ENCODE measurements at places on chromosomes 7 and 10.

- no peak for DNase-seq
Observed at GRCh38 chr7:37952240-37952639, 31.8 kb downstream of the EPDR1 start.

GRCh38 chr10:11180228-11180627, 162.6 kb downstream of the CELF2 start:
- peak; percentile 62 for DNase-seq

GRCh38 chr10:111072232-111072631, 4.6 kb upstream of the ADRA2A start:
- DNase-seq: no peak

GRCh38 chr10:86779220-86780017, 23.0 kb downstream of the BMPR1A start:
- no peak for DNase-seq

- DNase-seq: no peak
Observed at GRCh38 chr10:107614939-107615685, 450.6 kb upstream of the SORCS1 start.

DNA sequence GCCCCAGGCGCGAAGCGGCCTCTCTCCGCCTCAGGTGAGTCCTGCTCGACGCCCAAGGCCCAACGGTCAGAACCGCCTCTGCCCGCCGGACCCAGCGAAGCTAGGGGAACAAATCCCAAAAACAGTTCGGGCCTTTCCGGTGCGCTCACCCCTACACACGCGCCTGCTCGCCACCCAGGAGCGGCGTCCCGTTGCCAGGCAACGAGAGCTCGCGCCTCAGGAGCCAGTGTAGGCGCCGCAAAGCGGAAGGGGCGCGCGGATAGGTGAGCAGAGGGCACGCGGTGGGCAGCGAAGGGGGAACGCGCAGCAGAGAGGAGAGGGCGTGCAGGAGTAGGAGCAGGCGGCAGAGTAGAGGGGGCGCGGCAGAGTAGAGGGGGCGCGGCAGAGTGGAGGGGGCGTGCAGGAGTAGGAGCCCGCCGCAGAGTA, at the start of the genes DYDC1 and DYDC2:
Gene DYDC1, minus strand, starts transcription at position 193 of the 426 bp plus-strand sequence. CDS start 4,154 bp downstream, outside the sequence.
Gene DYDC2, plus strand, starts transcription at position 219 of the 426 bp plus-strand sequence. CDS start 5,663 bp downstream, outside the sequence.
- peak; percentile 8 for DNase-seq

GRCh38 chr10:48336978-48337599, 30.6 kb downstream of the MAPK8 start:
- no peak for DNase-seq

- DNase-seq: no peak
Observed at GRCh38 chr7:22578007-22578733, 78.2 kb upstream of the STEAP1B start.

DNA sequence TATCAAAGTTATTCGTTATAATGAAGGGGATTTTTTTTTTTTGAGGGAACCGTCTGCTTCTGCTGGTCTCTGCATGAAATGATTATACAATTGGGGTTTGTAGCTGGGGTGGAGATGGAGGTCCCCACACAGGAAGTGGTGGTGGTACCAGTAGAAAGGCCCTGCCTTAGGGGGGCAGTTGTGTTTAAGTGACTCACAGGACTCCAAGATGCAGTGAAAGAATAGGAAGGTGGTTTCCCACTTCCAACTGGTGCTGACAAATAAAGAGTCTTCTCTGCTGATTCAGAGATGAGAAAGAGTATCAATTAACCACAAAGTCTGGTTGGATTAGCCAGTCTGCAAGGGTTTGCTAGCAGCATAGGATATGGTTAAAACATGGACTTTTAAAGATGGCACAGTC, 376.0 kb downstream of the SORCS3 start:
- no peak for DNase-seq

- no peak for DNase-seq
Observed at GRCh38 chr7:131664570-131664969, 108.1 kb upstream of the PODXL start.

DNA sequence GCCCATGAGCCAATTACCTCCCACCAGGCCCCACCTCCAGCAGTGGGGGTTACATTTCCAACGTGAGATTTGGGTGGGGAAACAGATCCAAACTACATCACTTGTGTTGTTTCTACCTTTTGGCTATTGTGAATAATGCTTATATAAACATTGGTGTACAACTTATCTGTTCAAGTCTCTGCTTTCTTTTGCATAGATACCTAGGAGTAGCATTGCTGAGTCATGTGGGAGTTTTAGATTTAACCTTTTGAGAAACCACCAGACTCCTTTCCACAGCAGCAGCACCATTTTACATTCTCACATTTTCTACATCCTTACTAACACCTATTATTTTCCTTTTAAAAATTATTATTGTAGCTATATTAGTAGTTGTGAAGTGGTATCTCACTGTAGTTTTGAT, 14.4 kb upstream of the FRA10AC1 start:
- DNase-seq: no peak

- DNase-seq: no peak
Observed at GRCh38 chr7:72161534-72161933, 250.6 kb downstream of the CALN1 start.

DNA sequence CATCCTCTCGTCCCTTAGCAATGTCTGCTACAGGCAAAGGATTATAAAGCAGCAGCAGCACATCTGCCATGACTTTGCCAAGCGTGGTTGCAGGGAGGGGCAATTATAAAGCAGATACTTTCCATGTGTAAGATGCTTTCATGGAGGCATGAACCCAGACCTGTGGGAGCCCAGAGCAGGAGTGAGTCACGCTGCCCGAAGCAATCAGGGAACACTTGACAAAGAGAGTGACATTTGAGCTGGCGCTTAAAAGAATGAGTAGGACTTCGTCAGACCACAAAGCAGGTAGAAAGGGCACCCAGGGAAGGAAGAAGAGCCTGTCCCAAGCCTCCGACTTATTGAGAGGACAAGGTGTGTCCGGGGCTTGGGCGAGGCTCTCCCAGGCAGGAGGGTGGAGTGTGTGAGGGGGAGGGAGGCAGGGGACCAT, 147.2 kb downstream of the MYOF start:
- no peak for DNase-seq

GRCh38 chr10:71782917-71783490, 9.7 kb upstream of the VSIR start:
- no peak for DNase-seq

DNA sequence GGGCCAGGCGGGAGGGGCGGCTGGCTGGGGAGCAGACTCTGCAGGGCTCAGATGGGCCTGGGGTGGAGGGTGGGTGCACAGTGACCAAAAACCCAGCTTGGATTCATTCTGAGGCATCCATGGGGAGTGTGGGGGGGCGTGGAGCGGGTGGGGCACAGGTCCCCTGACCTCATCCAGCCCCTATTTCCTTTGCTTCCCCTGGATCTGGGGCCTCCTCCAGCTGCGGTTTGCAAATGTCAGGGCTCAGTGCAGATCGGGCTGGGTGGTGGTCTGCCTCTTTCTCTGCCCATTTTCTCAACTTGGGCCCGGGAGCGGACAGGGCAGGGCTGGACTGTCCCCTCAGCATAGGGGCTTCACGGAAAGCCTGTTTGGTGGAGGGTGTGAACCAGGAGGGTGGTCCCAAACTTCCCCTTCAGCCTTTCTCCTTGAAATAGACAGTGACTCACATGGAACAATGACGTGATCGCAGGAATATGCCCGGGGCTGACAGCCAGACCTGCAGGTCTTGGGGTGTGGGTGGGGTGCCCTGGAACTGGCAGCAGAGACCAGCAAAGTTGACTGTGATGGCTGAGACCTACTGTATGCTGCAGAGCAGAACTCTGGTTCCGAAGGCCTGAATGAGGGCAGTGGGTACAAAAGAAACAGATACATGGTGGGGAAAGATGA, 72.9 kb upstream of the PODXL start:
- DNase-seq: no peak

DNA sequence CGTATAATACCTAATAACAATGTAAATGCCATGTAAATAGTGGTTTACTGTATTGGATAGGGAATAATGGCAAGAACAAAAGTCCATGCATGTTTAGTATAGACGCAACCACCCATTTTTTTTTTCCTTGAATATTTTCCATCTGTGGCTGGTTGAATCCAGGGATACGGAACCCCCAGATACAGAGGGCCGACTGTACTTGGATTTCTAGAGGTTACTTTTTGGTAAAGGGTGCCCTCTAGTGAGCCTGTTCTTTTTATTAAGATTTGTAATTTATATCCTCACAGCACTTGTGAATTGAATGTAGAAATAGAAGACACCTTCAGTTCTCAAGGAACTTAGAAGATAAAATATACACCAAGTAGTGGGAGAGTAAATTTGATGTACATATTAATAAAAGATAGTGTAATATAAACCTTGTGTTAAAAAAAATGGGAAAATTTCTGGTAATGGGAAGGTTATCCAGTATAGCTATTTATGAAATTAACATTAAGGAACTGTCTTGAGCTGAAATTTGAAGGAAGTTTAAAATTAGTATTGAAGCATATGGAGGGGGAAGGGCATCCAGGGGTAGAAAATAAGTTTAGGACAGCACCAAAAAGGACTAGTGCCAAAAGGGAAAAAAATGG, 32.0 kb downstream of the EXOC6 start:
- peak; percentile 38 for DNase-seq

DNA sequence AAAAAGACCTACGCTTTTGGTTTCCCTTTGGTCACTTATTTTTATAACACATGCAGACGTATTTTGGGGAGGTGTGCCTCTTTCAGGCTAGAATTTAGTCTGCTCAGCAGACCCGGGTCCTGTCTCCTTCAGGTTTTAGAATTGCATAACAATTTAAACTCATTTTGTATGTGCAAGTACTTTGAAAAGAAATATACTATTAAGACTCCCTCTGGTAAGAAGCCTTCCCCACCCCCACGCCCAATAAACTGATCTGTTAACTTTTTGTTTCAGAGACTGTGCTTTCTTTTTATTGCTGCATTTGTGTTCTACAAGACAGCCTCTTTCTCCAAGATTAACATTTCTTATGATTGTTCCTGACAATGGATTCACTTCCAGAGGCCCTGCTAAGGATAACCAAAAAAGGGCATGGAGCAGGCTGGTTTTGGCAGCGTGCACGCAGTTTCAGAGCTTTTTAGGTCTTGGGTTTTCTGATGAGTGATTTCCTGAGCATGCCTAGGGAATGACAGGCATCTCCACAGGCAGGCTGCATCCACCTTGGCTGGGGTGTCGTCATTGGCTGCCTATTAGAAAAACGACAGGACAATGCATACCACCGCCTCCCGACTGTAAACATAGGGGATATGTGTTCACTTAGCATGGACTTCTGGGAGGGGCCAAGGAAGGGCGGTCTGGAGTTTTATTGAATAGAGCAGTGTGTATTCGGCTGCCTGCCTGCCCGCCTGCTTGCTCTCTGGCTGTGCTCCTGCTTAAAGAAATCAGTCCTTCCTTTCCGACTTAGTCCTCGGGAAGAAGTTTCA, at the start of gene CALD1:
Gene CALD1, plus strand, starts transcription at position 694 of the 800 bp plus-strand sequence. CDS start 88,100 bp downstream, outside the sequence.
- no peak for DNase-seq

GRCh38 chr10:77692782-77693181, 55.2 kb upstream of the KCNMA1 start:
- DNase-seq: no peak

DNA sequence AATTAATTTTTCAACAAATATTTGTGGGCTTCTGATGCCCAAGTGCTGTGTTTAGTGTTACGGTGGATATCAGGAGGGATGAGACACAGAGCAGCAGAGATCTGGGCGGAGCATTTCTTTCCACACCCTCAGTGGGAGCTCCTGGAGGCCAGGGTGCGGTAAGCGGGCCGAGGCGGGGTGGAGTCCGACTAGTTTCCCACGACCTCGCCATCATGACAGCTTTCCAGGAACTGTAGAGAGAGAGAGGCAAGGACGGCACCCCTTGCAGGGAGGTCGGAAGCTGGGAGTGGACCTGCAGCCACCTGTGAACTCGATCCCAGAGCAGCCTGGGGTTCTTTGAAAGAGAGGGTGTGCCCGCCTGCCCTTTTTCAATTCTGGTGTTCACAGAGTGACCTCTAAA, 128.2 kb downstream of the ACTR3B start:
- DNase-seq: no peak

- DNase-seq: no peak
Observed at GRCh38 chr10:117346574-117346973, 28.7 kb downstream of the PDZD8 start.

DNA sequence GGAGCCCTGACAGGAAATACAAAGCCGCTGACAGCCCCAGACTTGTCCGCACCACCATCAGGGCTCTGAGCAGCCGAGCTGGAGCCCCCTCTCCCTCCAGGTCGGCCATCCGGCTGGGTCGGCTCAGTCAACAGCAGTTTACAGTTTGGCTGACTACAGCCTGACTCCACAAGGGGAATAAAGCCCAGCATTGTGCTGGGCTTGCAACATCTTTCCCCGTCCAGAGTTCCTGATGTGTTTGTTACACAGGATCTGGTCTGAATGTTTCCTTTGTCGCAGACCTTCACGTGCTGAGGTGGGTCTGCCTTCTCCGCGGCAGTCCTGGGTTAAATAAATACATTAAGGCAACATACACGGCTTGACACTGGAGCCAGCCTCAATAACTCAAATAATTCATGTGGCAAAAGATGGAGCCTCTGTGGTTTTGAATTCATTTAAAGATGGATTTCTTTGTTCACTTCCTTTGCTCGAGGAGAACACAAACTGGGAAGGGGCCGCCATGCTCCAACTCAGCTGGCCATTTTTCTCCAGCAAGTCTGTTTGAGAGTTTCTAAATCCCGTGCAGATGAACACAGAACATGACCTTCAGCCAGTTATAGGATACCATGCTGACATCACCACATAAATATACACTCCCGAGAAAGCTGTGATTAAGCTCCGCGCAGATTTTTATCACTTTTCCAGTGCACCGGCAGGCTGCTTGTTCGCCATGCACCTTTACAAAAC, 192.1 kb downstream of the WDR11 start:
- no peak for DNase-seq

GRCh38 chr10:58239561-58240169, 28.0 kb downstream of the IPMK start:
- DNase-seq: no peak

GRCh38 chr10:77964811-77965210, 38.3 kb upstream of the DLG5 start:
- no peak for DNase-seq

- no peak for DNase-seq
Observed at GRCh38 chr7:75961218-75961617, 33.2 kb downstream of the TMEM120A start.

DNA sequence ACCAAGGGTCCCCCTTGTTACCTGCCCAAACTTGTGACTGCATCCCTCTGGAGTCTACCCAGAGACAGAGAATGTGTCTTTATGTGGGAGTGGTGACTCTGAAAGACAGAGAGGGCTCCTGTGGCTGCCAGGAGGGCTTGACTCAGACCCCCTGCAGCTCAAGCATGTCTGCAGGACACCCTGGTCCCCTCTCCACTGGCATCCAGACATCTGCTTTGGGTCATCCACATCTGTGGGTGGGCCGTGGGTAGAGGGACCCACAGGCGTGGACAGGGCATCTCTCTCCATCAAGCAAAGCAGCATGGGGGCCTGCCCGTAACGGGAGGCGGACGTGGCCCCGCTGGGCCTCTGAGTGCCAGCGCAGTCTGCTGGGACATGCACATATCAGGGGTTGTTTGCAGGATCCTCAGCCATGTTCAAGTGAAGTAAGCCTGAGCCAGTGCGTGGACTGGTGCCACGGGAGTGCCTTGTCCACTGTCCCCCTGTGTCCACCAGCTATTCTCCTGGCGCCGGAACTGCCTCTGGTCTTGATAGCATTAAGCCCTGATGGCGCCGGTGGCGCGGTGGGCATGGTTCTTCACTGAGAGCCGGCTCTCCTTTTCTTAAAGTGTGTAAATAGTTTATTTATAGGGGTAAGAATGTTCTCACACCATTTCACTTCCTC, 19.4 kb upstream of the SH2D4B start:
- no peak for DNase-seq

GRCh38 chr7:126450269-126450671, 802.5 kb downstream of the GRM8 start:
- no peak for DNase-seq

- DNase-seq: peak; percentile 63
Observed at GRCh38 chr10:119642556-119643111, 8.5 kb upstream of the BAG3 start.
